ENCODE measurements at places on chromosomes 1 and 21.

DNA sequence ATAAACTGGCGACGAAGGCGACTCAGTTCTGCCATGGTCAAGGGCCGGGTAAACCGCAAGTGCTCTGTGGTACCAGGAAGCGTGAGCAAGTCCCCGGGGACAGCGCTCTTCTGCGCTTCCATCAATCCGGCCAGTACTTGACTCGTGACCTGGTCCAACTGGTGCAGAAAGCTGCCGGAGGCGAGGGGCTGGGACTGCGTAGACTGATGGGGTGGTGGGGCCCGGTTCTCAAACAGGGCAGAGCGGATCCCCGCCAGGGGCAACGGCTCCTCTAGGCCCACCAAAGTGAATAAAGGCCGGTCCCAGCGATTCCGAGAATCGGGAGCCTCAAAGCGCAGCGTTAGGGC is 852 bp downstream of the KTI12 start:
- DNase-seq: peak; percentile 65

DNA sequence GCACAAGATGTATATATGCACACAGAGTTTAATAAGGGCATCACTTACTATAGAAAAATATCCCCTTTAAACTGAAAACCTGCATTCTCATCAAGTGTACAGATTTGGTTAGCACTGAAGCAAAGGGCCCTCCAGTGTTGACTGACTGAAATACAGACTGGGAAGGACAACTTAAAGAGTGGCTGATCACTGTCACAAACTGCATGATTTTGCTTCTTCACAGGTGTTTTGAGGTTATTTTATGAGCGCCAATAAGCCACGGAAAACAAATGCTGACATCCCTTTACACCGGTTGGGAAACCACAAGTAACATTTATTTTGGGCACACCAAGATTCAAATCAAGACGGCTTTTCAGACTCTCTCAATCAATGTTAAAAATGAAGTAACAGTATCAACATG is 30.9 kb upstream of the RAP1GAP start:
- no peak for DNase-seq

GRCh38 chr21:34498623-34499022 is 13.4 kb downstream of the KCNE1 start:
- no peak for DNase-seq

DNA sequence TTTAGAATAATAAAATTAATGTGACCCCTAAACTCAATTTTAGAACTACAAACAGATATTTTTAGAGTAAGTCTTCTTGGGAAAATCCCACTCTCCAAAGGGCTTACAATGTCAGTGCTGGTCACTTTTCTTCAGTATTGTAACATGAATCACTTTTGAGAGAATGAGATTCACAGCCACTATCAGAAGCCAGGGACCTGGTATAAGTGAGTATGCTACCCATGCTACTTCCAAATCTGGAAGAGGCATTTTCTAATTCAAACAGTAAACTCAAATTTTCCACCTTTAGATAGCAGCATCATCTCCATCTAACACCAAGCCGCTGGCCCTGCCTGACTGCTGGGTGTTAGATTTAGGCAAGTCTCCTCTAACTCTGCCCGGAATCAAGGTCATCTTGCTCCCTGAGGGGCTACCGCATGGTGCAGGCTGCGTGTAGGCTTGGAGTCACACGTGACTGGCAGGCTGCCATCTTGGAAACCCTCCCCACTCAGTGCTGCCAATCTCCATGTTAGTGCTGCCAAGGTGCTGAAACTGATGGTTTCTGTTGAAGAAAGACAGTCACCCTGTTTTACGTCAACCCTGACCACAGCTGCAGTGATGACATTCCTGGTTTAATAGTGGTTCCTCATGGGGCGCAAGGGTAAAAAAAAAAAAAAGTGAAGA is 882.9 kb upstream of the B3GALT2 start:
- no peak for DNase-seq

DNA sequence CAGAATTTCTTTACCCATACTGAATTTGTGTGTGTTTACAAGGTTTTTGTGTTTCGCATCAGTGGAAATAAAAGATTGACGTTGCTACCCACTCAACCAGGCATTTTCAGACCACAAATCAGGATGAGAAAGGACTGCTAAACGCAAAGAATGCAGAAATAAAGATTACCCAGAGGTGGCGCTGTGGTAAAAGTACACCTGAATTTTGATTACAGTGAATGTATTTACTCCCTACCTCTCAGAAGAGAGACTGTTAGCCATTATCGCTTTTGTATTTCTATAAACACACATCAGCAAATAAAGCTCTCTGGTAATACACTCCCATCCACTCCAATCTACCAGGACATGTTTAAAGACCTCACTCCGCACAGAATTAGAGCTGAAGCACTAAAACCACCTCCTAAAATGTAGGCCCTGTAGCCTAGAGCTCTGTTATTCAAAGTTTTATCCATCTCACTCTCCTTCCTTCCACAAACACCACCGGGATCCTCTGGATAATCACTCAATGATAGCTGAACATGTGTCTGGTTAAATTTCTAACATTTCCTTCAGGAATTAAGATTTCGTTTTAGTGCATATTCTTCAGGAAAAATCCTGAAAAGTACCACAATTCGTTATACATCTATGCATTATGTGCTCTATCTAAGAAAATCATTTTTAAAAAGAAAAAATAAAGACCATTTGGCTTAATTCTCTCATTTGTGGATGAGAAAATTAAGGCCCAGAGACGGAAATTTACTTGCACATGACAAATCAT is 2.5 kb upstream of the LMO4 start:
- peak; percentile 40 for DNase-seq

- no peak for DNase-seq
These were observed 369.4 kb upstream of the B3GALT2 start for GRCh38 chr1:193555662-193556441.

GRCh38 chr21:37364722-37365121 is 1.9 kb upstream of the DYRK1A start:
- no peak for DNase-seq

DNA sequence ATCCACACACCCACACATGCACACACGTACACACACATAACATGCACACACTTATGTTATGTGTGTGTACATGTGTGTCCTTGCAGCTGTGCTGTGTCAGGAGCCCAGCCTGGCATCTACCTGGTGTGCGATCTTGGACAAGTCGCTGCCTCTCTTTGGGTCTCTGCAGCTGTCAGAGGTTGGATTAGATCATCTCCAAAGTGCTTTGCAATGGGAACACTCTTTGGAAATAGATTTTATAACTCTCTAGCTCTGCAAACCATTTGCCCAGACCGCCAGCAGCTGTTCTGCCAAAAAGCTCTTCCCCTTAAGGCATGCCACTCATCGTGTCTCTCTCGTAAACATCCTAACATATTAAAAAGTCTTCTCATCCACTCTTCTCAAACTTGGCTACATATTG is 4.7 kb downstream of the PKP1 start:
- no peak for DNase-seq

GRCh38 chr1:40391688-40392145 is 18.2 kb downstream of the SMAP2 start:
- DNase-seq: no peak

DNA sequence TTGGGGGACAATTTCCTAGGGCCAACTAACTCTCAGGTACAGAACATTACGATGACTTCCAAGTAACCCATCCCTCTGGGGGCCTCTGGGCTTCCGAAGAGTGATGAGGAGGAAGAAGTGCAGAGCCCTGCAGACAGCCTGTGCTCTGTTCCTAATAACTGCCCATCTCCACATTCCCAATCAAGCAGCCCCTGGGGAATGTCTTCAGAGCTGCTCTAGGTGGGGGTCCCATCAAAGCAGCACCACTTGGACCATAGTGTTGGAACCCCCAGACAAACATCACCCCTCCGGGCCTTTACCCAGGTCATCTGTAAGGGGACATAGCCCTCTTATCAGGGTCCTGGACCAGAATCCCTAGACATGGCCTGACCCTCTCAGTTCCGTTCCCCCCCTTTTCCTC is 357.3 kb downstream of the NPHP4 start:
- DNase-seq: no peak

DNA sequence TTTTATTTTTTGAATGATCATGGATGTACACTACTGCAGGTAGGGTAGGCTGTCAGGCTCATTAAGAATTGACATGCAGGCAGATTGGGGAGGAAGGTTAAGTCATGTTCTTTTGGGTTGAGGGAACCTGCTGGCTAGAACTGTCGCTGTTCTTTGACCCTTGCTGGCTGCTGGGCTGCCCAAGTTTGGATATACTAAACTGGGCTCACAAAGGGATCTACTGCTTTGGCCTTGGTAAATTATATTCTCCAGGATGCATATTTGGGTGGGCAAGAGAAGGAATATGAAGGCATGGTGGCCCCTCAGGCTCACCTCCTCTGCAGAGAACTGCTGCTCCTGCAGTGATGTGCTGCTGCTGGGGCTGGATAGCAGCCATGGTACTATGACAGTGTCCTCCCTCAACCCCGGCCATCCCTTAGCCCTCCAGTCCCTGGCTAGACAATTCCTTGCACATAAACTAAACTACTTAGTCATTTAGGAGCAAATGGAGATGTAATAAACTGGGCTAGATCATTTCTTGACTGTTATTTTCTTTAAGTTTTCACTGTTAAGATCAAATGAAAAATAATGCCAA is 6.1 kb downstream of the ATP1A1 start:
- DNase-seq: no peak

DNA sequence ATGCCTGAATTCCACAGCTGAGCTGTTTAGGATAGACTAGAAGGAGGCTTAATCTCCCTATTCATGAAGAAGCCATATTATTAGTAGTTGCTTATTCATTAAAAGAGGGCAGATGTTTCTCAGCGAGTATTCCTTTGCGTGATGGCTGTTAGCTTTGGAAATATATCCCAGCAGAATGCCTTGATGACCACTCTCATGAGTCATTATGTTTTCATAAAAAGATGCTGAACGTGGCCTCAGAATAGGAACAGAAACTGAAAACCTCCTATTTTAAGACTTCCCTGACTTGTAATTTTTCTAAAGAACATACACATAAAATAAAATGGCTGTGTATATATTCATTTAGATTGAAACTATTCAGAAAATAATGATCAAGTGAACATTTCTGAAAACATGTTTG is 9.6 kb upstream of the PLA2G4A start:
- no peak for DNase-seq

GRCh38 chr1:7421471-7422075 is 349.5 kb upstream of the VAMP3 start:
- DNase-seq: peak; percentile 4

- DNase-seq: no peak
These were observed 187.0 kb upstream of the OLFM3 start for GRCh38 chr1:102183711-102184110.

DNA sequence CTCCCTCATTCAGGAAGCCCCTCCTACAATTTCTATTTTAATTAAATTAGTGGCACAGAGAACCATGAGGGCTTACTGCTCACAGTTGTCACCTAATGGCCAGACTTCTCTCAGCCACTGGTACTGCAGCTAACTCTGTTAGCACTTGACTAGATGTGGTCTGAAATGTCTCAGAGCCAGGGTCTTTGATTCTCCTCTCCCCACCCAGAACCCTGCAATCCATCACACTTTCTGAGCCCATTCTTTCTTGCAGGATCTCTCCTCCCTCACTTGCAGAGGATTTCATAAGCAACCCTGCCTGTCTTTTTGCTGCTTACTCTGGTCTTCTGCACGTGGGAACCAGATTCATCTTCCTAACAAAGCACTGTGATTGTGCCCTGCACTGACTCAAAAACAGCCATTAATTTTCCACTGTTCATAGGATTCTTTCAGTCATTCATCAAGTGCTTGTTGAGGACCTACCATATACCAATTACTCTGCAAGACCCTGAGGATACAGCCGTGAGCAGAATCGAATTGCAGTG is 108.4 kb downstream of the EDEM3 start:
- no peak for DNase-seq

GRCh38 chr1:109769330-109770078 is 5.8 kb upstream of the EPS8L3 start:
- no peak for DNase-seq

DNA sequence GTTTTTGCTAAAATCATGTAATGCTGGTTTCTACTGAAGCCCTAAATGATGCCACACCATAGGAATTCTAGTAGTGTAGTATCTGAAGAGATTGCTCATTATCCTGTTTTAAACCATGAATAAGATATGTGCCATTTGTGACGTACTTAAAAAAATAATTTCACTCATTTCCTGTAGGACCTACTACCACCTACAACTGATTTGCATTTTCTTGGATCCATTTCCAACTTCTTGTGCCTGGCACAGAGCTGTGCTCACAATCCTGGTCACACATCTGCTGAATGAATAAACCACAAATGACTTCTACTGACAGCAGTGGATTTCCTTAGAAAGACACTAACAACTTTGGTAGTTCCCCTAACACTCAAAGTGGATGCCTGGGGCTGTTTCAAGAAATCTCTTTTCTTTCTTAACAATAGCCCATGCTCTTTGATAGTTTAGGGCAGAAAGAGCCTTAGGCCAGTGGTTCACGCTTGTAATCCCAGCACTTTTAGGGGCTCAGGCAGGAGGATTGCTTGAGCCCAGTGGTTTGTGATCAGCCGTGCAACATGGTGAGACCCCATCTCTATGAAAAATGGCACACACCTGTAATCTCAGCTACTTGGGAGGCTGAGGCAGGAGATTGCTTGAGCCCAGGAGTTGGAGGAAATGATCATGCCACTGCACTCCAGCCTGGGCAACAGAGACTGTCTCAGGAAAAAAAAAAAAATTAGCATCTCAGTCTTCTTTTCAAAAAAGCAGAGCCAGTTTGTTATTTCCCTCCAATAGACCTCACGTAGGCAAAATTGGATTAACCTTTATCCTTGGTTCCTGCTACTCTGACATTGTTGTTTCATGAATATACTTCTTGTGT is 13.0 kb upstream of the BATF3 start:
- DNase-seq: no peak

DNA sequence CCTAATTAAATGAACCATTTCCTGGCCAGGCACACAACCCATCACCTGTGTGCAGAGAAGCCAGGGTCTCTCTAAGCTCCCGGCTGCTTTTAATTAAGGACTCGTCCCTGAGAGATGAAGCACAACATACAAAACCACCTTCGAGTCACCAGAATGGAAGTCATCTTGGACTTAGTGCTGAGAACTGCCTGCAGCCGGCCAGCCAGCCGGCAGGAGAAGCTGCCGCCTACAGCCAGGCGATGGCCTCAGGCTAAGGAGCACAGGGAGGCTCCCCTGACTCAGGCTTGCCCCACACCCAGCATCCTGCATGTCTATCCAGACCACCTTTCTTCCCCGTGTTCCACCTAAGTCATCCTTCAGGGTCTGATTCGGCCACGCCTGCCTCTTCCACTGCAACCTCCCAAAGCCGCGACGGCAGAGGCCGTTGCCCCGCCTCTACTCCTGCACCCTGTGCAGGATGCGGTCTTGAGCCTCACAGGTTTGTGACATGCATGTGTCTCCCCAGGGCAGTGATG is 83.6 kb downstream of the SLC66A1 start:
- peak; percentile 69 for DNase-seq

- DNase-seq: no peak
These were observed at the start of gene ZNF362 for GRCh38 chr1:33256471-33257206. TSS of gene ZNF362 (plus strand) at chr1:33256492. CDS start at chr1:33270575, 14,083 bp downstream.

DNA sequence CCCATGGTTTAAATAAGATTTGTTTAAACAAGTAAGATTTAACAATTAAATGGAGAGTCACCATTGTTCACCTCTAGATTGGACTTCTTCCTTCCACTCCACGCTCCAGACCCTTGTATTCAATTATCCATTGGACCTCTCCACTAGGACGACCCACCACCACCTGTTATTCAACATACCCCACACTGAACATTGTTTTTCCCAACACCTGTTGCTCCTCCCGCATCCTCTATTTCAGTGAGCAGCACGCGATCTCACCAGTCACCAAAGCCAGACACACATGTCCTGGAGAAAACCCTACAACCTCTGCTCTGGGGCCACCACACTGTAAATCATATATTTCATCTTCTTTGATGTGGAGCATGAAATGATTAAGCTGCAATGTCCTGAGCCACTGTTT is 28.6 kb downstream of the ATP8B2 start:
- DNase-seq: no peak

- DNase-seq: peak; percentile 27
These were observed 101.4 kb upstream of the RGS1 start for GRCh38 chr1:192474080-192474683.
